ENCODE measurements at places on chromosomes 5 and 9.

DNA sequence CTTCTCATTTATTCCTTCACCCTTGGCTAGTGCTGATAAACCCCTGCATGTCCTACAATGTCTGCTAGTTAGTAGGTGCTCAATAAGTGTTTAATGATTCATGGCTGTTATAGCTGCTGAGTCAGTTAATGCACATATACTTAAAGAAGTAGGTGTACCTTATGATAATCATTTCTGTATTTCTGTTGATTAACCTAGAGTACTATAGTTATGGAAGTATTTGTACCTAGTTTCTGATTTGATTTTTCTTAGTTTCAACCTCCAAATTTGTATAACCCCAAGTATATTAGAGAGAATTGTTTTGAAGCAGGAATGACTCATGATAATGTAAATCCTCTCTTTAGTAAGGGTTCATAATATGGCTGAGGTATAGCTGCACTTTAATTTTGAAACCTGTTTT lies 8.9 kb downstream of the SMAD5 start:
- DNase-seq, result no peak

GRCh38 chr5:164593982-164594381 lies 1088.6 kb downstream of the MAT2B start:
- no peak for DNase-seq

DNA sequence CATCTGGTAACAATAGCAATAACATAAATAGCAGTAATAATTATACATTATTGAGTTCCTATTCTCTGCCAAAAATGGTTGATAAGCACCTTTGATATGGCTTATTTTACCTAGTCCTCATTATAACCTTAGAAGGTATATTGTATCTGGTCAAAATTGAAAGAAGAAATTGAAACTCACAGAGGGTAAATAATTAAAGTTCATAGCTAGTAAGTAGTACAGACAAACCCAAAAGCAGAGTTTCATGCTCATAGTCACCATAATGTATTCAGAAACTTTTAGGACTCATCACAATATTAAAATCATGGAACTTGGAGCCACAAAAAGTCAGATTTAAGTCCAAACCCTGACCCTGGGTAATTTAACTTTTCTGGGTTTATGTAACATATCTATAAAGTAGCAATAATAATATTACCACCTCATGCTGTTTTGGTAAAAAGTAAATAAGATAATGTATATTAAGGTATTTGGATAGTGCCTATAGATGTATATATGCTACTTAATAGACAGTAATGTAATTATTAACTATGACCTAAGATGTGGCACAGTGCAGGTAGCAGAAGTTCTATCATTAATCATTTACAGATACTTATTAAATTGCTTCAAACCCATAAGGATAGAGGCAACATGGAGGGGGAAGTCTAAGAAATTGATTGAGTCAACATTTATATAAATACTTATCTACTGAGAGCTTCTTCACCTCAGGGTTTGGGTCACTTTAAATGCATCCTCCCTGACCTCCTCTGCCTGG lies 32.4 kb downstream of the STK32A start:
- DNase-seq, result no peak

GRCh38 chr9:17611917-17612316 lies 33.1 kb downstream of the SH3GL2 start:
- no peak for DNase-seq
